Ureter (tissue), 1 donor: ENCODE measurements at places on chromosomes 12 and 14. TPM values are rescaled to one million over a fixed set of nuclear protein-coding genes. Genes with fewer than 3 reads are reported as not detected.

EPYC gene
- total RNA-seq, result not detected

- DNase-seq, result no peak
Measured at GRCh38 chr12:82351390-82351789, 6.8 kb downstream of the CCDC59 start.

LRTM2 gene
- total RNA-seq, result not detected

TRMT5 gene
- 21.8 TPM for total RNA-seq

DNA sequence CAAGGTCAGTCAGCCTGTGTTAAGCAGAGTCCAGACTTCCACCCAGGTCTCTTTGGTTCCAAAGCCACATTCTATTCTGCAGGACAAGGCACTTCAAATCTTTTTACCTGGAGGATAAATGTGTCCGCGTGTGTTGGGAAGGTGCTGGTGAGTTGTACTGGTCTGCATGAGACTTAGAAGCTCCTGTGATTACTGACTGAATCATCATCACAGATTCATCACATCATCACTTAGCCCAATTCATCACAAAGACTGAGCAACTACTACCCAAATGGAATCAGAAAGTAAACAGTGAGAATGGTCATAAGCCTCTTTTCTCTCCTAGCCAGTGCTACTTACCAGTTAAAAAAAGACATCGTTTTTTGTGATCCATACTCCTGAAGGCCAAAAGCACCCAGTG is 5.3 kb downstream of the SLC15A5 start:
- no peak for DNase-seq

SERPINA9 gene
- total RNA-seq, result not detected

DNA sequence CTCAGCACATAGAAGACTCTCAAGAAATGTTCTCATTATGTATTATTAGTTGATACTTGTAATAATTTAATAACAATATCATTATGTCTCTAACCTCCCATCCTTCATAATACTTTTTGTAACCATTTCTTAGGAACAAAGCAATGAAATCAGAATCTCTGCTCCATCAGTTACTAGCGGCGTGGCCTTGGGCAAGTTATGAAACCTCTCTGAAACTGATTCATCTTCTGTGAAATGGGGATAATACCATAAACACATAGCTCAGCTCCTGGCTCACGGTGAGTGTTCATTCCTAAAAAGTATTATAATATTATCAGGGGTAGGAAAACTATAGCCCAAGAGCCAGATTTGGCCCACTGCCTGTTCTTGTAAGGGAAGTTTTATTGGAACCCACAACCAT is 11.4 kb upstream of the CMKLR1 start:
- DNase-seq, result no peak

REP15 gene
- total RNA-seq, result 1.2 TPM

ALX1 gene
- total RNA-seq, result 0.26 TPM
